ENCODE measurements at places on chromosomes 5 and 9.

- no peak for DNase-seq
These were observed 81.9 kb upstream of the LHFPL2 start for GRCh38 chr5:78730300-78731094.

GRCh38 chr5:59299006-59299405 is 594.5 kb downstream of the PDE4D start:
- no peak for DNase-seq

DNA sequence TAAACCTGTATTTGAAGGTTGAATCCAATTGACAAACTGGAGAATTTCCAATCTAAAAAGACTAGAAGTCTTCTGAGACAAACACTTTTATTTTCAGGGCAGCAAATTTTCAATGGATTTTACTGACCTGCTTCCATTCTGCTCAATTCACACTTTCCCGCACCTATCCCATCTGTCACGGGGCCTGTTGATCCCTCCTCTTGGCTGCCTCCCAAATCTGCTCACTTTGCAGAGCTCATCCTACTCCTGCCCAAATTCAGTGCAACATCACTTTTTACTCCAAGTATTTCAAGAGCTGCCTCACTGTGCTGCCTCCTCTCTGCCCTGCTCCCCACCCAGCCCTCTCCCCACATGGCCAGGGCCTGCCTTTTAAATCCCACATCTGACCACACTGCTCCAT is 35.1 kb downstream of the GOLM1 start:
- no peak for DNase-seq

DNA sequence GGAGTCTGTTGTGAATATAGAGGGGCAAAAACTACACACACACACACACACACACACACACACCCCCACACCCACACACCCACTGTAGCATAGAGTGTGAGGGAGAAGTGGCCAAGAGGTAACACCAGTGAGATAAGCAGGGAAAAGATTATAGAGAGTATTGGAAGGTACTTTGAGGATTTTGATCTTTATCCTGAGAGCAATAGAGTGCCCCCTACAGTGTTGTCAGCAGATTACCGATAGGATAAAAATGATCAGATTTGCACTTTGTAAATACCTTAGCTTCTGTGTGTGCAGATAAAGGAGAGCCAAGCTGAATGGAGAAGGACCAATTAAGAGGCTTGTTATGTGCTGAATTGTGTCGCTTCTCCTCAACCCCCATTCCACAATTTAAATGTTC is 32.3 kb downstream of the ERCC6L2 start:
- DNase-seq, result no peak

DNA sequence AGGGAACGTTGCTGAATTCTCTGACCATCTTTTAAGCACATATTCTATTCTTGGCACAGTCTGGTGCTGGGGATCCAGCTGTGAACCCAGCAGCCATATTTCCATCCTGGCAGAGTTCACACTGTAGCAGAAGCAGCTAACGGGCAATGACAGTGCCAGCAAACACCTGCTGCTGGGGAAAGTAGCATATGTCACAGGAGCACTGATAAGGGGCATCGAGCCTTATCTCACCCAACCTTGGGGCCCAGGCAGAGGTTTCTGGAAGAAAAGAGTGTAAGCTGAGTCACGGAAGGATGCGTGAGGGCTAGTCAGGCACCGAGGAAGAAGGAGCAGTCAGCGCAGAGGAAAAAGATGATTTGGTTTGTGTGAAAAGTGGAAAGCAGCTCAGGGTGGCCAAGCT is 1.1 kb downstream of the NDOR1 start:
- no peak for DNase-seq

- DNase-seq, result no peak
These were observed 136.2 kb downstream of the TARS1 start for GRCh38 chr5:33576726-33577590.

DNA sequence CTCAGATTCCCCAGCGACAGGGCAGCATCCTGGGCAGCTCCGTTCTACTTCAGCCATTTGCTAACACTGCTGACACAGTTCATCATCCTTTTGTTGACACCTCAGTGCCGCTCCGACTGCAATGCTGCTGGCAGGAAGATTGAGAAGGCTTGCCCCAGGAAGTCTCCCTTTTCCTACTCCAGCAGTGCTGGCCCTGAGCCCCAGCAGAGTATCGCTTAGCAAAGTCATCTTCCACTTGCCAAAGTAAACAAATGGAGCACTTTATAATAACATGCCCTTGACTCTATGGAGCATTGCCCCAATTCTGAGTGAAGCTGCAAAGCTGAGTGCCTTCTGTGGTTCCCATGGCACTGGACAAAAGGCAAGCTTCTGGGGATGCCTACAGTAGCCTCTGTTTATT is 32.2 kb downstream of the PRLR start:
- DNase-seq, result no peak

- DNase-seq, result no peak
These were observed 27.6 kb downstream of the TMEM245 start for GRCh38 chr9:109092051-109092580.

DNA sequence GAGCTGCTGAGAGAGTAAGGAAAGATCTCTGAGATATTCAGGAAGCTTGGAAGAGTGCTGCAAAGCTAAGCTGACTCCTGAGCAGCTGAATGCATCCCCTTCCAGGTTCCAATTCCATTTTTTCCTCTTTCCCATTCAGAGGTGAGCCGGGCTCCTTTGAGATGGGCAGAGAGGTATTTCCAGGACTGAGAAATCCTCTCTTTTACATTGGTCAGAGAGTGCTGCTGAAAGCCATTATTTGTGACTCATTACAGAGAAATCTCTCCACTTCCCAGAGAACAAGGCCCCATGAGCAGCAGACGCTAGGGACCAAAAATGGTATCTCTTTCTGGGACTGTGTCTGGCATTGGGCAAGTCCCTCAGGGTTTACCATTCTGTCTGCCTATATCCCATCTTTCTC is 3.7 kb downstream of the MCTP1 start:
- no peak for DNase-seq

GRCh38 chr5:125695996-125696655 is 727.1 kb upstream of the GRAMD2B start:
- no peak for DNase-seq

GRCh38 chr5:132301344-132302271 is 7.4 kb downstream of the SLC22A4 start:
- no peak for DNase-seq

DNA sequence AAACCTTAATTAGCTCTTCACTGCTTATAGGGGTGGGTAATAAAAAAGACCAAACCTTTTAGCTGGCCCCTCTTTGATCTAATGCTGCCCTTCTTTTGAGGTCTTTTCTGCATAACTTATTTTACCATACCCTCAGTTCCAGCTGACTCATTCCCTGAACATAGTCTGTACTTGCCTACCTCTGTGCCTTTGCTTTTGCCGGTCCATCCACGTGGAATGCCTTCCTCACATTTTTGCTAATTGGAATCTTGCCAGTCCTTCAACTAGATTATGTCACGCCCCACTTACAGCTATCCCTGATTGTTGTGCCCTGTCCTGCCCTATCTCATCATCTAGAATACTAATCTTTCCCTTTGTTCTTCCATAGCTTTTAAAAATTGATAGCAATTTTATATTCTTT is 44.2 kb downstream of the FAF2 start:
- DNase-seq, result no peak

DNA sequence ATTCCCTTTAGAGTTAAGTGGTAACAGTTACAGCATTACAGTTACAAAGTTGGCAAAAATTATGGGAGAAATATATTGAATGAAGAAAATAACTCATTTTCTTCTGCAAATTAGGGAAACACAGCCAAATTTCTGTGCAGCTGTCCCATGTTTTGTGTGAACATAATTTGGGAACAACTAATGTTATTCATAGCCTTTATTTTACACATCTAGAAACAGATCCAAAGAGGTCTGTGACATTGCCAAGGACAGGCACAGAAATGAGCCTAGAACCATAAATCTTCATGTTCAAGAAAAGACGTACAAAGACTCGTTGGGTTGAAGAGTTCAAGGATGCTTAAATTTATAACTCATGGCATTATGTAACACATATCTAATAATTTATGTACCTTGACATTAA is 114.1 kb upstream of the TXNDC8 start:
- no peak for DNase-seq

- DNase-seq, result no peak
These were observed 51.0 kb downstream of the STK10 start for GRCh38 chr5:172137046-172137445.

- no peak for DNase-seq
These were observed 20.0 kb downstream of the APC start for GRCh38 chr5:112757468-112758208.

DNA sequence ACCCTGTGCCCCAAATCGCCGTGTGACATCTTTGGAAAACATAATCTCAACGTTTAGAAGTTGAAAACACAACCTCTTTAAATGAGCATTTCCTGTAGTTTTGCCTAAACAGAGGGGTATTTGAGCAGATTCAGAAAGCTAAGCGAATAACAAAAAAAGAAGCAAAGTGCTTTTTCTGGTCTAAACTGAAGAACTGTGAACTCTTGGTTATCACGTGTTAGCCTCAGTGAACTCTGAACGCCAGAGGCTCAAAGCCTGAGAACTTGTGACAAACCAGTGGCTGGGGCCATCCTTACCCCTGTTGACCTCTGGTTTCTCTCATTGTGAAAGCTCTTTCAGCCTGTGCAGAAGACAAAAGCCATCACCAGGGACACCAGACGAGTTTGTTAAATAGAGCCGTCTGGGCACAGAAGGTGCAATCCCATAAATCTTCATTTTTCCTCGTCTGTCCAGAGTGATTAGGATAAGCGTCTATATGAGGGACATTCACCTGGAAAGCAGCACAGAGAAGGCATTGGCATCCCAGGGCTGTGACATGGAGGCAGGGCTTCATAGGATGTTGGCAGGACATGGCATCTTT is 61.4 kb upstream of the ICE1 start:
- DNase-seq, result no peak

DNA sequence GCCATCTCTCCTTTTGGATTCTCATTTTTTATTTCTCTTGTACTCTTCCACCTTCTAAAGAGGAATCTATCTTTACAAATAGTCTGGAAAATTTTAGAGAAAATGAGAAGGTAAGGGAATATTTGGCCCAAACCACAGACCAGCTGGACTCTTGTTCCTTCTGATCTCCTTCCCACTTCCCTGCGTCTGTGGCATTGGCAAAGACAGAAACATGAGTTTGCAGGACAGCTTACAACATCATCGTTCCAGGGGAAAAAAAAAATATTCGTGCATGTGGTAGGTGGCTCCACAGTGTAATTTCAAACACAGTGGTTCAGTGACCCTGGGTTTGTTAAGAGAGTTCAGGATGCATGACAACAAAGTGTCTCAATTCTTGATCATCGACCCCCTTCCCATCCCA is 755.0 kb downstream of the DNAH5 start:
- DNase-seq, result no peak

GRCh38 chr5:103904651-103905050 is 342.1 kb upstream of the NUDT12 start:
- DNase-seq, result no peak

DNA sequence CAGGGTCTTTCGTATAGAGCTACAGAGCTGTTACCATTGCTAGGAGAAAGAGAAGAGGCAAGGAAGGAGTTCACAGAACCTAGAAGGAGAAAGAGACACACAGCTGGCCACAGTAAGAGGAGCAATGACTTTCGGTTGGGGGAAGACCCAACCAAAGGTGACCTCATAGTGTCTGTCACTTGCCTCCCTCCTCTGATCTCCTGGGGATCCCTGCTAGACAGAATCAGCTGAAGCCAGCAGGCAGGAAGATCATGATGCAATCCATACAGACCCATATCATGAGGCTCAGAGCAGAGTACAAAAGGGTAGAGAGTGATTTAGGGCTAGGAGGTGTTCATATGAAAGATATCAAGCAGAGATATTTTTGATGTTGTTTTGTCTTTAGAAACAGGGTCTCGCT is 26.0 kb upstream of the EPB41L4B start:
- no peak for DNase-seq

- no peak for DNase-seq
These were observed 23.8 kb upstream of the ZNF131 start for GRCh38 chr5:43096916-43097315.

GRCh38 chr5:71786337-71787055 is 67.4 kb downstream of the CARTPT start:
- no peak for DNase-seq

DNA sequence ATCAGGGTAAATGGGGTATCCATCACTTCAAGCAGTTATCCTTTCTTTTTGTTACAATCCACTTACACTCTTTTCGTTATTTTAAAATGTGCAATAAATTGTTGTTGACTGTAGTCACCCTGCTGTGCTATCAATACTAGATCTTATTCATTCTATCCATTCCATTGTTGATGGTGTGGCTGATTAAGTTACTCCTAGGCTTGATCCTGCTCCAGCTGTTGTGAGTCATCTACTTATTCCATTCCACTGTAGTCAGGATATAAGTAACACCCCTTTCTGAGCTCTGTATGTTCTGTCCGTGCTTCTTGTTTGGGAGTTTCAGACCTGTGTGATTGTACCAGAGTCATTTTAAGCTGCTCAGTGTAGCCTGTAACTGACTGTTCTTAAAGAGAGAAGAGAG is 122.5 kb upstream of the RUSC2 start:
- DNase-seq, result no peak

DNA sequence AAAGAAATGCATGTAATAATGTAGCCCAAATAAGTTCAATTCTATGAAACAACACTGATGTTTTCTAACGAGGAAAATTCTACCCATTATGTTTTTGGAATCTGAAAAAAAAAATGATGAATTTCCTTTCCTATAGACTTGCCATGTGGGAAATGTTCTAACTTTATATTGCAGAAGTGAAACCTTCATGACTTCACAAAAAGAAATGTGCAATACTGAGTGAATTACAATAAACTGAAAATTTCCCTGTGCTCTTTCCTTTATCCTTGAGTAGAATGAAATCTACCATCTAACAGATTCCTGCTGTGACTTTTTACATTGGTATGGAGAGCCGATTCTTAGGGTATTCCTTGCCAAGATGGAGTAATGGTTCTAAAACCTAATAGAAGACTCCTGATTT is 1622.5 kb downstream of the MAT2B start:
- no peak for DNase-seq

DNA sequence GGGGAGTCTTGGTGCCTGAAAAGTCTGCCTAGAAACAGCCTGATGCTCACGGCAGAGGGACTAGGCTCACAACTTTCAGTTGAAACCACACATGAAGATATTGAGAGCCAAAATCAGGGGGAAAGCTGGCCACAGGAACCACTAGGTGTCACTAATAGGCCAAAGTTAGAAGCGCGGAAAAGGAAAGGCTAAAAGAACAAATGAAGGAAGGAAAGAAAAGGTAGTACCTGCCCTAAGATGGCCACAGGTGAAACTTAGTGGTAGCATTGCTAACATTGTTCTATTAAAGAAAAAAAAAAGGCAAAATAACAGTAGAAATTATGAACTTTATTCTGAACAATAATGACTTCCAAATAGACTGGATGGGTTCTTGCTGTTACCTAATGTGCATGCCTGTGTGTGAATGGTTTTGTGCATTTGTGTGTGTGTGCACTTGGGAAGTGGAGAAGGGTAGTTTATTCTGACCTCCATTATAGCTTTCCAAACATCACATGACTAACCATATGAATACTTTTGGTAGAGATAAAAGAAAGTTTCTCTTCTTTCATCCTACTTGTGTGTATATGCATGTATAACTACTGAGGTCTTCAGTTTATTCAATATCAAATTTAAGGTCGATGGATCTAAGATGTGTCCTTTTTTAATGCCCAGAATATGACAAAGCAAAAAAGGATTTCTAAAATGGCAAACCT is 2.1 kb upstream of the RFESD start:
- no peak for DNase-seq

- no peak for DNase-seq
These were observed 135.5 kb upstream of the KLF9 start for GRCh38 chr9:70549926-70550325.

Data from stimulated activated CD8-positive, alpha-beta memory T cell treated with anti-CD3 and anti-CD28 coated beads, Interleukin-7, amount 100 ng/mL, for 48 hours (primary cell).